Stimulated activated CD8-positive, alpha-beta memory T cell treated with anti-CD3 and anti-CD28 coated beads, Interleukin-2, amount 100 ng/mL, for 1 hour (primary cell): ENCODE measurements at places on chromosomes 2 and 18.

GRCh38 chr2:190843890-190844699, 36.5 kb upstream of the GLS start:
- DNase-seq = no peak

DNA sequence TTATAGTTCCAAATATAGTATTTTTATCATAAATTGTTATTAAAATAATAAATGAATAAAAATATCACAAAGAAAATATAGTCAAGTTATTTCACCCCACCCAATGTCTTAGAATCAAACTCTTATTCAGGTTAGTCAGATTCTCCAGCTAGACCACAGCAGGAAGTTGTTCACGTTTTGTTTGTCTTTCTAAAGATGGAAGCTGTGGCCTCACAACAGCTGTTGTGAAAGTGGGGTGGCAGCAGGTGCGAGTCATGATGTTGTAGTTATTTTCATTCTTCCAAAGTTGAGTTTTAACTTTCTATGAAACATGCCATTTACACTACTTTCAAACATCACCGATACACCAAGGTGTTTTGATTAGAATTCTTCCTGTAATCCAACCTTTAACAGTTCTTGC, 272.9 kb downstream of the SLC8A1 start:
- no peak for DNase-seq

DNA sequence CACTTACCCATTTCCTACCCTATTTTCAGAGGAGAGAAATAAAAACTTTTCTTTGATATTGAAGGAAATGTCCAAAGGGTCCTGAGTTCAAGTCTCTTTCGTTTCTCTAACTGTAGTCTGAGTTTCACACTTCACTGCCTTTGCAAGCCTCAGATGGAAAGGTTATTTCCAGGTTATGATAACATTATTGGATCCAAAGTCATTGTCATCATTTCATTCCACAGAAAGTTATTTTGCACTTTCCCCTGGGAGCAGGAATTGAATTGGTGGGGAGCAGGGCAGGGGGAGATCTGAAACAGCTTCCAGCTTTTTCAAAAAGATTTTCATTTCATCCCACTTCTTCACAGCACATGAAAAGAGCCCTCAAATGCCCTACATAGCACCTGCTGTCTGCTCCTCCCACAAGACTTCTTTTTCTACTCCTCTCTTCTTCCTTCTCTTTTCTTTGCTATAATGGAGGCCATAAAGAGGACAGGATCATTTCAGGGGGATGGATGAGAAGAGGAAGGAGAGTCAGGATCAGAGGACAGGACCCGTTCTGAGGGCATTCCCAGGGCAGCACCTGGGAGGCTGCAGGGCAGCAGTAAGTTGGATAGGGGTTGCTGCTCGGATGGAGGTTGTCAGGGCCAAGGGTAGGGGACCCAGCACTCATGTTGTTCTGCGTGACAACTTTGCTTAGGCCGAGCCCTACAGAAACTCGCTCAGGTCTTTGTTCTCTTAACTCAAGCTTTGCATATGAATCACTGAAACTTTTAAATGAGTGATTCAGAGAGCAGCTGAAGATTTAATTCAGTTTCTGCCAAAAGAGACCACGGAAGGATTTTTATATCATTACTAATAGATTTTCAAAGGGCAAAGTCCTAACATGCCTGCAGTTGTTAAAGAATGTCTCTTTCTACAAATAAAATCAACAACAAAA, 11.4 kb upstream of the GALNT5 start:
- DNase-seq = no peak

DNA sequence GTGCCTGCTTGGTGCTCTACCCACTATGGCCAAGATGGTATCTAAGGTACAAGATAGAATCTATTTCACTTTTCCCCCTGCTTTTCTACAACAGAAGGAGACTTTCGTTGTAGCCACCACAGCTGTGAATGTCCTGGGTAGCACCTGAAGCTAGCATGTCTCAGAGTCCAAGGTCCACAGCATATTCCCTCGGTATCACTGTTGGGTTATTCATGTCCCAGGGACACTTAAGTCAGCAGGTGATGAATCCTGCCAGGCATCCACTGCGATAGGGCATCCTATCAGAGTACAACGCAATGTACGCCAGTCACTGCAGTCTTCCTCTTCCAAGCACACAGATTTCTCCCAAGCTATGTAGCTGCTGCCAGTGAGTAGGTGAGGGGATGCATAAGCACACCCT, 129.1 kb upstream of the LINC00305 start:
- no peak for DNase-seq

- DNase-seq = no peak
Measured at GRCh38 chr2:152054593-152054992, 44.3 kb downstream of the CACNB4 start.

DNA sequence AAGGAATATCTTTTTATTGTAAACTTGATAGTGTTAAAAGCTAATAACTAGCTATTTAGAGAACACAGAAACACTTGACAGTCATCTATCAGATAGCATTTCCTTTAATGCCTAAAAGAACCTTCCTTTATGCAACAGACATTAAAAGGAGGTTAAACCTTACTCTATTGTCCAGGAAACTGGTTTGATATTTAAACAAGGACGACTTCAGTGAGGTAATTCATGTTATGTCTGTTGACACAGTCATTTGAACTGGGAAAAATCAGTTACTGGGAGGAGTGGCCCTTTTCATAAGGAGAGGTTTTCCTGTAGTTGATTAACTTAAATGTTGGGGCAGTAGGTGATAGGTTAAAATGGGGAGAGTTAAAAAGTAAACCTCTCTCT, 6.7 kb downstream of the TGIF1 start:
- DNase-seq = no peak
